ENCODE measurements at places on chromosomes 2 and 18. TPM values are rescaled to one million over a fixed set of nuclear protein-coding genes. Genes with fewer than 3 reads are reported as not detected.

IER3IP1 gene
- 7.8 TPM for total RNA-seq

PSTPIP2 gene
- total RNA-seq: 2.4 TPM

UGT1A4 gene
- total RNA-seq: not detected

IWS1 gene
- 57.7 TPM for total RNA-seq

AOX1 gene
- 4.1 TPM for total RNA-seq

RBFA gene
- total RNA-seq: 19.1 TPM

DSEL gene
- 1.7 TPM for total RNA-seq

CMPK2 gene
- 2.7 TPM for total RNA-seq

ATG4B gene
- total RNA-seq: 41.3 TPM

C2orf78 gene
- not detected for total RNA-seq

COL5A2 gene
- total RNA-seq: 6.8 TPM

ABCG8 gene
- 0.11 TPM for total RNA-seq
